ENCODE measurements at places on chromosomes 1 and 21.

- DNase-seq: peak; percentile 54
Observed at GRCh38 chr1:96236156-96236739, 485.3 kb upstream of the PTBP2 start.

- DNase-seq: no peak
Observed at GRCh38 chr1:27821761-27822315, 8.7 kb upstream of the PPP1R8 start.

DNA sequence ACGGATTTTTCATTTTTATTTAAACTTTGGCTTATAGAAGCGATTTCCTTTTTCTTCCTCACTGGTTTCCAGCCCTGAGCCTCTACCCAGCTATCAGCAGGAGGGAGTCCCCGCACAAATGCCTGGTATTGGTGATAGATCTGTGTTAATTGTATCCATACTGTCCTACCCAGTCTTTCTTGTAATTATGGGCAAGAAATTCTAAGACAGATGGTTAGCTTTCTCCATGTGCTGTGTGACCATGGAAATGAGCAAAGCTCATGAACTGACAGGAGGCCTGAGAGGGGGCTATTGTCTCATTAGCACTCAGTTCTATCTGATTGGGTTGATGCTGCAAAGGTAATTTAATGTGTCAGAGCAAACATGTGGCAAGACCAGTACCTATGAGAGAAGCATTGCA lies 108.1 kb upstream of the IVNS1ABP start:
- DNase-seq: no peak

GRCh38 chr1:171740987-171741871 lies 636 bp downstream of the VAMP4 start:
- no peak for DNase-seq

- no peak for DNase-seq
Observed at GRCh38 chr1:239458144-239458500, 71.8 kb downstream of the CHRM3 start.

GRCh38 chr1:55190109-55190508 lies 25.1 kb downstream of the USP24 start:
- DNase-seq: no peak

GRCh38 chr1:109240158-109241152 lies 8.9 kb upstream of the CELSR2 start:
- no peak for DNase-seq

DNA sequence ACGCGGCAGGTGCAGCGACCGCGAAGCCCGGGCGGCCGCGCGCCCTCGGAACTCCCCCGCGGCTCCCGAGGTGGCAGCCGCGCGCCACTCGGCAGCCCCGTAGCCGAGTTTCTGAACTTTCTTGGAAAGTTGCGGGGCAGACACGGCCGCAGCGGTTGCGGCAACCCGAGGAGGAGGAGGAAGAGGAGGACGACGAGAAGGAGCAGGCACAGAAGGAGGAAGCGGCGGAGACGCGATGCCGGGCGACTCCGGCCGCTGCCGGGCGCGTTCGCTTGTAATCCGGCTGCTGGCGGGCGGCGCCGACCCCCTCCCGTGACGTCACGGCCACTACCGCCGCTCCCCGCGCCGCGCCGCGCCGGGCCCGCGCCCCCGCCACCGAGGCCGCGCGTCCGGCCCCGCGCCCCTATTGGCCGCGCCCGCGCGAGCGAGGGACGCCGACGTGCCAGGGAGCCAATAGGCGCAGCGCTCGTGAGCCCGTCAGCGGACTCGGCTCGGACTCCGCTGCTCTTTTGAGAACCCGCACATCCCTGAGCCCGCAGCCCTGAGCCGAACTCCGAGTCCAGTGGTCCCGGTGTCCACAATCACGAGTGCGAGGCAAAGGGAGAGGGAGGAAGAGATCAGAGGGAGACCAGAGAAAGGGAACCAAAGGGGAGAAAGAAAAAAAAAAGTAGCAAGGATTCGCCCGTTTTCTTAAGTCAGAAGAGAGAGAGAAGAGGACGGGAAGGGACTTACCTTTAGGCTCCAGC lies 736 bp upstream of the BARHL2 start:
- no peak for DNase-seq

DNA sequence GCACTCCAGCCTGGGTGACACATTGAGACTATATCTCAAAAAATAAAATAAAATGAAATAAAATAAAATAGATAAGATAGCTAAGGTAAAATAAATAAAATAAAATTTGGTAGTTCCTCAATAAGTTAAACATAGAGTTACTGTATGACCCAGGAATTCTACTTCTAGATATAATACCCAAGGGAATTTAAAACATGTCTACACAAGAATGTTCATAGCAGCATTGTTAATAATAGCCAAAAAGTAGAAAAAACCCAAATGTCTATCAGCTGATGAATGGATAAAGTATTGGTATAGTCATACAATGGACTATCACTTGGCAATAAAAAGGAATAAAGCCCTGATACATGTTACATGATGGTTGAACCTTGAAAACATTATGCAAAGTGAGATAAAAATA lies 47.8 kb downstream of the CEP350 start:
- no peak for DNase-seq

GRCh38 chr1:226428348-226428747 lies 20.5 kb upstream of the PARP1 start:
- no peak for DNase-seq

DNA sequence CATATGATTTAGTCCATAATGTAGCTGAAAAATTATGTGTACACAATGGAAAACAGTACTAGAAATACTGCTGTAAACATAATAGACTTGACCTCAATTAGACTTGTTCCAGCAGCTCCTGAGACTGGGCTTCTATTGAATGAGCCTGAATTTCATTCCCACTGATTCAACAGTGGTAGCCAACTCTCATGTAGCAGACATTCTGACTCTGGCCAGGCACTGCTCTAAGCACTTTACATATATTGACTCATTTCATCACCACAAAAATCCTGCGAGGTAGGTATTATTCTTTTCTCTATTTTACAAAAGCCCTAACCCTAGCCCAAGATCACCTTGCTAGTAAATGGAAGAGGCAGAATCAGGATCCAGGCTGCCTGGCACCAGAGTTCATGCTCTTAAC lies 12.8 kb upstream of the CTSS start:
- DNase-seq: no peak

DNA sequence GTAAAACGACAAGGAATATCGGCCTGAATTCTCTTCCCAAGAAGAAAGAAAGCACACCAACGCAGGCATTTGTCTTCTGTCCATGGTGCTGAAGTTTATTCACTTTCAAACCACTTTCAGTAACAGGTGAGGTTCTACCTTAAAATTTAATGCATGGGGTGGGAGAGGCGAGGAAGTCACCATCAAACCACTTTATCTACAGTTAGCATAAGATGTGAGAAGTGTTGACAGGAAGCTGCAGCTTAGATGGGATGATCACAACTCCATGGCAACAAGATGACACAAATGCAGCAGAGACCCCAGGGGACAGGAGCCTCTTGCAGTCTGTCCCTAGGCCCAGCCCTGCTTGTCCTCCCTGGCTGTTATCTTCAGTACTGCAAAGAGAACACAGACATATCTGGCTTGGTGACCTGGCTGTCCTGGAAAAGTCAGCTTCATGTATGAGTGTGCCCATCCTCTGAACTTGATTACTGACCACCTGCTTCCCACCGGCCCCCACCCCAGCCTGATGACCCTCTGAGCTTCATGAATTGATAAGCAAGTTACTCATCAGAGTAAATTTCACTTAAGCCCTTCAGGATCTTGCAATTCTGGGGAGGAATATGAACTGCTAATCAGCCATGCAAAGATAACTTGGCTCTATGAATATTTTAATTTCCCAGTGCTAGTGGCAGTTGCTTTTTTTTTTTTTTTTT lies 1.8 kb downstream of the NPPA start:
- DNase-seq: no peak

DNA sequence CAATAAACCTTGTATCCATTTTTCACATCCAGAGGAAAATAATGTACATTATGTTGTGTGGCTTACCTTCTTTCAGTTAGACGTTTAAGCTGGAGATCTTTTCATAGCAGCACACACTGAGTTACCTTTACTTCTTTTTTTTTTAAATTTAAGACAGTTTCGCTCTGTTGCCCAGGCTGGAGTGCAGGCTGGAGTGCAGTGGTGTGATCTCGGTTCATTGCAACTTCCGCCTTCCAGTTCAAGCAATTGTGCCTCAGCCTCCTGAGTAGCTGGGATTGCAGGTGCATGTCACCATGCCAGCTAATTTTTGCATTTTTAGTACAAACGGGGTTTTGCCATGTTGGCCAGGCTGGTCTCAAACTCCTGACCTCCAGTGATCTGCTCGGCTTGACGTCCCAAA lies 7.4 kb upstream of the CAMTA1 start:
- no peak for DNase-seq

- DNase-seq: no peak
Observed at GRCh38 chr1:210771131-210771530, 362.8 kb downstream of the KCNH1 start.

GRCh38 chr1:195376190-195376589 lies 1232.0 kb downstream of the KCNT2 start:
- no peak for DNase-seq

DNA sequence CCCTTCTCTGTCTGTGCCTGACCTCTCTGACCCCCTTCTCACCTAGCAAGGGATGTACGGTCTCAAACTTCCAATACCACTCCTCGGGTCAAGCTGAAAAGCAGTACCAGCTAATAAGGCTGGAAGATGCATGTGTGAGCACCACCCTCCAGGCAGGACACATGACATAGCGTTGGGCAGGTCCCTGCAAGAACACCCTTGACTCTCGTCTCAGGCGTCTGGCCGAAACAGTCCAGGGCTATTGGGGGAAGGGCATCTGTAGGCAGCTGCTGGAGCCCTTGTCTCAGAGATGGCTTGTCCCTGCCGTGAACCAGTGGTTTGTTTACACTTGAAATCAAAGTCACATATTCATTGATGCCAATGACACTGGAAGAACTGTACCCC lies 56.5 kb downstream of the CD46 start:
- no peak for DNase-seq

- DNase-seq: no peak
Observed at GRCh38 chr1:156033011-156033410, 12.3 kb upstream of the SSR2 start.

DNA sequence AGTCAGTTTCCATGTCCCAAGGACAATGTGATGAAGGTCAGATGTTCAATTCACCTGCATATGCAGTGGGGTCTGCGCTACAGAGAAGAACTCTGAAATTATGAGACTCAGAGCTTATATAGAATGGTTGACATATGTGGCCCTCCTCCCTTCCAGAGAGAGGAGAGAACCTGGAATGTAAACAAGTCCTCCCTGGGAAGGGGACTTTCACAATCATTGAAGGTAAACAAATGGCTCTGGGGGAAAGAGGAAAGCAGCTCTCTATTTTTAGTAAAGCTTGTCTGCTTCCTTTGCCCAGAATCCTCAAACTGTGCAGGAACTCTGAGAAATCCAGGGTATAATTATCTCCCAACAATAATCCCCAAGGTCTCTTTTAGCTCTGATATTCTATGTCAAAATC lies 9.8 kb downstream of the OVGP1 start:
- DNase-seq: no peak

DNA sequence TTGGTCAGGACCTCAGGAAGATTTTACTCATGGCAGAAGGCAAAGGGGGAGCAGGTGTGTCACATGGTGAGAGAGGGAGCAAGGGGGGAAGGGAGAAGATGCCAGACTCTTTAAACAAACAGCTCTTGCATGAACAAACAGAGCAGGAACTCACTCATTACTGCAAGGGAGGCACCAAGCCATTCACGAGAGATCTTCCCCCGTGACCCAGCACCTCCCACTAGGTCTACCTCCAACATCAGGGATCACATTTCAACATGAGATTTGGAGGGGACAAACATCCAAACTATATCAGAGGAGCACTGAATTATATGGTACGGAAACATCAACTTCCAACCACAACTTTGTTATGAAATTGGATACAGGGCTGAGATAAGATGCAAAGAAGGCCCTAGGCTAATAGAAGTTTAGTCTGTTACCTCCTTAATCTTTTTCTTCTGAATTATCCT lies 164.9 kb downstream of the ST6GALNAC3 start:
- DNase-seq: no peak

DNA sequence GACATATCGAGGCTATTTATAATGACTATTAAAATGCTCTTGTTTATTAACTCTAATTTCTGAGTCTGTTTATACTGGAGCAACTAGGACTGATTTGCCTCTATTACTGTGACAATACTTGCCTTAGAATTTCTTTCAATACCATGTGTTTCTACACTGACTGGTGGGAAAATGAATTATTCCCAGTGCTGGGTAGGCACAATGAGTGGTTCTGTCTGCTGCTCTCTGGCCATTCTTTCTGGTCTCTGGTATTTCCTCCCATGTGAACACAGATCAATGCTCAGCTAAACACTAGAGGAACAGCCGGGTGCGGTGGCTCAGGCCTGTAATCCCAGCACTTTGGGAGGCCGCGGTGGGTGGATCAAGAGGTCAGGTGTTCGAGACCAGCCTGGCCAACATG lies 390.5 kb downstream of the PRDM2 start:
- DNase-seq: no peak

DNA sequence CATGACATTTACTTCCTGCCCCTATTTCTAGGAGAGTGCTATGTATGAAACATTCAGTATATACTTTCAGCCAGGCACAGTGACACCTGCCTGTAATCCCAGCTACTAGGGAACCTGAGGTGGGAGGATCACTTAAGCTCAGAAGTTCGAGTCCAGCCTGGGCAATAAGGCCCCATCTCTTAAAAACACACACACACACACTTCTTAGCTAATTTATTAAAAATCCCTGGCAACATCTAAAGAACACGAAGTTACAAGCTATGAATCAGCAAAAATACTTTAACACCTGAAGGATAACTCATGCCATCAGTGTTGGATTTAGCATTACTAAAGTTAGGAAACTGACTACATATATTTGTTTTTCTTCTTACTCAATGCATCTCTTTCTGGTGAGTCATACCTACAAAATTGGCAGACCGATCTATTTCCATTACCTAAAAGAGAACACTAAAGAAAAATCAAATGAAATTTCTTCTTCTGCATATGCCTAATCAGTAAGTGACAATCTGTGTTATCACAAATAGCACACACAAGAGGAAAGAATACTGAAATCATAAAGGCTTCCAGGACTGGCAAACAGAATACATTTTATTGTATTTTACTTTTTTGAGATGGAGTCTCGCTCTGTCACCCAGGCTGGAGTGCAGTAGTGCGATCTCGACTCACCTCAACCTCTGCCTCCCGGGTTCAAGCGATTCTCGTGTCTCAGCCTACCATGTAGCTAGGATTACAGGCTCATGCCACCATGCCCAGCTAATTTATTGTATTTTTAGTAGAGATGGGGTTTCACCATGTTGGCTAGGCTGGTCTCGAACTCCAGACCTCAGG lies 41.4 kb downstream of the RNF115 start:
- DNase-seq: peak; percentile 56

DNA sequence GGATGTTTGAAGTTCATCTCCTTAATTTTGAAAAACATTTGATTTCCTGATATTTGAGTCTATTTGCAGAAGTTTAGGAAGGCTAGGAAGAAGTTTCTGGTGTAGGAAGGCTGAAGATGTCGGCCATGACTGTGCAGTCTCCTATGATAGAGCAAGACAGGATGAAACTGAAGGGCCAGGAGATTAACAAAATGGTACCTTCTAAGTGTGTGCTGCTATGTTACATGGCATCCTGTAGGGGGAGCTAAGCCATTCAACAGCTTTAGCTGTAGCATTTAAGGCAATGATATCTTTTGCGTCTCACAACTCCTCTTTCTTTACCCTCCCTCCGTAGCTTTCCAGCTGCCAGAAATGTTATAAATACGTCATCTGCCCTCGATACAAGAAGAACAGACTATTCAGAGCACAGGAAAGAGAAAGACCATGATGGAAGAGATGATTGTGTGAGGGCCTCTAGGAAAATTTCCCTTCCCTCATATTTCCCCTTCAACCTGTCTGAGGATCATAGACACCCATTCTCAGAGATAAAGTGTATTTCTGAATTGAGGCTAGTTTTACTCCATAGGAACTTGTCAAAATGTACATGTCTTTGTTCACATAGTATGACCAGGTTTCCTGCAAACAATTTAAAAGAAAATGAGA lies 61.1 kb downstream of the XCL1 start:
- DNase-seq: no peak
